ENCODE measurements at places on chromosomes 7 and 10. TPM values are rescaled to one million over a fixed set of nuclear protein-coding genes. Genes with fewer than 3 reads are reported as not detected.

STEAP1B gene
- 0.58 TPM for total RNA-seq

HYCC1 gene
- total RNA-seq, result 22.7 TPM

VWA2 gene
- 14.4 TPM for total RNA-seq

WDR86 gene
- total RNA-seq, result 274 TPM

- DNase-seq, result no peak
Observed at GRCh38 chr7:5553298-5553877, 129.8 kb upstream of the TNRC18 start.

RAMP3 gene
- not detected for total RNA-seq

GRCh38 chr7:15648461-15648961 is 38.0 kb downstream of the MEOX2 start:
- DNase-seq, result no peak

MOGAT3 gene
- total RNA-seq, result not detected

GRCh38 chr10:90920986-90921666 is at the start of gene ANKRD1:
TSS of gene ANKRD1 (minus strand) at chr10:90921087. CDS start at chr10:90921027, 60 bp downstream.
- DNase-seq, result no peak

DNA sequence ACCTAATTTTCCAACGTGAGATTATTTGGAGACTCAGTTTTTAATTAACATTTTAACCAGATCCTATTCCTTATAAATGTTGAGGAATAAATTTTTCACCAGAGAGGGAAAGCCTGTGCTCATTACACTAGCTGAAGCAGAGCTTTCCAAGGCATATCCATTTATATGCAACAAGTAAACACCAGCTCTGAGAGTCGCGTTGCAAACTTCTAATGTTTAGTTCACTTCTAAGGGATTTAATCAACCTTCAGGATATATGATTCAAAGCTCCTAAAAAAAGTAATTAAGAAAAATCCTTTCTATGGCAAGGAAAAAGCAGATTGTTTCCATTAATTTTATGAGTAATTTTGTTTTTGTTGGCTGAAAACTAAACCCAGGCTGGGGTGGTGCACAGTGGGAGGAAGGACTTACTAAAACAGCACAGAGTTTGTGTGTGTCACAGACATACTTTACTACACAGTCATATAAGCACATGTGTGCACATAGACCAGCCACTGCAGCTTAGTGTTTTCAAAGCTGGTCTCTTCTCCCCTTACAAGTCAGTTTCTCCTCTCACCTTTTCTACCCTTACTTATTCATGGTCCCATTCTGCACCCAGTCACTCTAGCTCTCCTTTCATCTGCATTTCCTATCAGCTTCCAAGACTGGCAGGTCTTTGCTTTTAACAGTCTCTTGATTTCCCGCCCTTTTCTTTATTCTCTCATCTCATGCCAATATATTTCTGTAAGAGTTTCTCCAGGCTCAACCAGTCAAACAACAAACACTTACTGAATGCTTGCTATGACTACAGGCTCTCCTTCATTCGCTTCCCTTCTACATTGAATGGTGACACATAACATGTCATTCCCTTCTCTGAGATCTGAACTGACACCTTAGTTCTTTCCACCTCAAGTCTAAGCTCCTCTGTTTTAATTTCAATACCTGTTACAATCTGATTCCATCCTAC is 81.1 kb upstream of the FZD1 start:
- no peak for DNase-seq

TWIST1 gene
- total RNA-seq, result 120 TPM
